Mucosa of descending colon (tissue), 3 donors: ENCODE measurements at places on chromosomes 13 and 19.

DNA sequence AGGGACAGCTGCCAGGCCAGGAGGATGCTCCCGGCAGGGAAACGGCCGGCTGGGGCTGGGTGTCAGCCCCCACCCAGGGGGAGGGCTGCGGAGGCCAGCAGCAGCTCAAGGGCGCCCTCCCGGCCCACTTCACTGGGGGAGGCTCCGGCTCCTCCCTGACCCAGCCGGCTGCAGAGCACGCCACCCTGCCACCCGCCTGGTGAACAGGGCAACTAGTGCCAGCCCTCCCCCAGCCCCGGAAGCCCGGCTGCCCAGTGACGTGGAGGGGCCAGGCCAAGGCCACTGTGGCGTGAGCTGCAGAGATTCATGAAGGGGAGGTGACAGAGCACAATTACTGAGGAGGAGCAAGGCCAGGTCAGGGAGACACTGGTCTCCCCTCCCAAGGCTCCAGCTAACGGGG, 14.7 kb downstream of the REXO1 start:
- no peak for DNase-seq

DNA sequence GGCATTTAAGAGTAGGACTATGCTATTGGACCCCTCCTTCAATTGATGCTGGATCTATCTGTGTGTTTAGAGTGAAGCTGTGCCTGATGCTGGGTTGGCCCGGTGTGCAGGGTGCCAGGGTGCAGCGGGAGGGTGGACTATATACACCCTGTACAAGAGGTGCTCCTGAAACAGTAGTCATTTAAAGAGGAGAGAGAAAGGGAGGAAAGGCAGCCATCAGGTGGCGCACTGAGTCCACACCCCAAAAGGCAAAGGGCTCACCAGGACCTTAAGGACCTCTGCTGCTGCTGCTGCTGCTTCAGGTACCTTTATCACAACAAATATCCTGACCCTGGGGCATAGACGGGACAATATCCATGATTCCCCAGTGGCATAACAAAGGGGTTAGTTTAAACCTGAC, 39.4 kb downstream of the ZNF136 start:
- peak; percentile 78 for DNase-seq

DNA sequence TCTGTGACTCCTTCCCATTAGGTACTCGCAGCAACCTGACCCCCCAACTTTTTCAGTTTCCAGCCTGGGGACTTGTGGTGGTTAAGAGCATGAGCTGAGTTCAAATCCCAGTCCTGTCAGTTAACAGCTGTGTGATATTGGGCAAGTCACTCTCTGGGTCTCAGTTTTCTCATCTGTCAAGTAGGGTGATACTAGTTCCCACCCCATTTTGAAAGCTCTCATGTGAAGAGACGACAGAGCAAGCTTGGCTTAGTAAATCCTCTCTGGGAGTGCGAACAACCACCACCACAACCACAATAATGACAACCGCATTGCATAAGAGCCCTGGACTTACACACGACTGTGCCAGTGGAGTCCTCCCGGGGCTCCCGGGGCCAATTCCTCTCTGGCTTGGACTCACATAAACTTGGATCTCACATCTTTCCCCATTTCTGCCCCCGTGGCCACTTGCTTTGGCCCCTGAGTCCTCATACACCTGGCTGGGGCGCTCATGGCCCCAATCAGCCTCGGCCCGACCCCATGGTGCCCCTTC, 454 bp downstream of the BLVRB start:
- DNase-seq, result no peak

DNA sequence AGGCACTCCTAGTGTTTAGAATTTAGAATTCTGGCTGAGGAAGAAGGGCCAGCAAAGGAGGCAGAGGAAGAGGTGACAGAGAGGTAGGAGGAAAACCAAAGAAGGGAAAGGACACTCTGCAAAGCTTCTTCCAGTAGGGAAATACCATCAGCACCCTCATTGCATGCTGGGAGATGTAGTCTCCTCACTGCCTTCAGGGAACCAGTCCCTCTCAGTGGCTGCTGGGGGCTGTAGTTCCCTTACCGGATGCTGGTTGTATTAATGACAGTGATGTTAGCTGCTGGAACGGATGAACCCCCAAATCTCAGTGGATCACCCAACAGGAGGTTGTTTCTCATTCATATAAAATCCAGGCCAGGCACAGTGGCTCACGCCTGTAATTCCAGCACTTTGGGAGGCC, 10.1 kb downstream of the GRIN2D start:
- DNase-seq, result peak; percentile 72

DNA sequence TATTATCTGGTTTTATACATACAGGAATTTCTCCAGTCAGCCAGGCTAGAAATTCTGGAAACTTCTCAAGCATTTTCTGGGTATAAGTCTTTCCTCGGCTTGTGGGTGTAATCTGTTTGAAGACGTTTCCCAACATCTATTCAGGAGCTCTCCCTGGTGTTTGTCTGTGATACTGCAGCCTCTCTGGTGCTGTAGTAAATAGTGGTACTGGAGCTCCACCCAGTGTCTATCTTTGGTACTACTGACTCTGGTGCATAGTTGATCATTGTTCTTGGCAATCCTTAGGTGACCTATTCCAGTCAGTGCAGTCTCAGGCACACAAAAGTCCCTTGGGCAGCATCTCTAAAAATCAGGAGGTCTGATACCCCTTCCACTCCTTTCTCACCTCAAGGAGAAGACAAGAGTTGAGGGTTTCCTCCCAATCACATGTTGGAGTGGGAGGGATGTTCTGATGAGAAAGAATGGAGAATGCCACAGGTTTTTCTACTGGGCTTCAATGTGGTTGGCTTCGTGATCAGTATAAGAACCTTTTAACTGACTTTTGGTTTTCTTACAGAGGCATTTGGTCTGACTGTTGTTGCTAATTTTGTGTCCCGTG, 115.5 kb downstream of the CYSLTR2 start:
- peak; percentile 35 for DNase-seq

DNA sequence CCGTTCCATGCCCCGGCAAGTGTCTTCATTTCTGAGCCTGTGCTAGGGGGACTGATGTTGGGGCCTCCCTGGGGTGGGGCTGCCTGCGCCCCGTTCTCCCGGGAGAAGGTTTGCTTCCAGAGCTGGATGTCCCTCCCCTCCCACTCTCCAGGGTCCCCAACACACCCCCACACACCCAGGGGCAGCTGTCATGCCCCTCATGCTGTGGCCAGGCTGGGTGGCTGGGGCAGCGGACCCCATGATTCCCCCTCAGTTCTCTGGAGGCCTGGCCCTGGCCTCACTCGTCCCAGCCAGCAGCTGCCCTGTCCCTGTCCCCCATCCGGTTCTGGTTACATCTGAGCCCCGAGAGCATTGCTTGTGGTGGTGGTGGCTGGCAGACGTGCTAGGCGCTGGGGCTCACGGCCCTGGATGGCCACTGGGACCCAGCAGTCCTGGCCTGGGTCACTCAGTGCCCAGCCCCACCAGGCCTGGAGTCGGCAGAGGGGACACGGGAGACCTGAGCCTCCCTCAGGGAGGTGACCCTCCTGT, 184.8 kb downstream of the KDM4B start:
- DNase-seq, result no peak

GRCh38 chr13:105527127-105527526, 1008.3 kb downstream of the EFNB2 start:
- DNase-seq, result no peak

GRCh38 chr19:17762505-17763229, 11.4 kb downstream of the FCHO1 start:
- no peak for DNase-seq

DNA sequence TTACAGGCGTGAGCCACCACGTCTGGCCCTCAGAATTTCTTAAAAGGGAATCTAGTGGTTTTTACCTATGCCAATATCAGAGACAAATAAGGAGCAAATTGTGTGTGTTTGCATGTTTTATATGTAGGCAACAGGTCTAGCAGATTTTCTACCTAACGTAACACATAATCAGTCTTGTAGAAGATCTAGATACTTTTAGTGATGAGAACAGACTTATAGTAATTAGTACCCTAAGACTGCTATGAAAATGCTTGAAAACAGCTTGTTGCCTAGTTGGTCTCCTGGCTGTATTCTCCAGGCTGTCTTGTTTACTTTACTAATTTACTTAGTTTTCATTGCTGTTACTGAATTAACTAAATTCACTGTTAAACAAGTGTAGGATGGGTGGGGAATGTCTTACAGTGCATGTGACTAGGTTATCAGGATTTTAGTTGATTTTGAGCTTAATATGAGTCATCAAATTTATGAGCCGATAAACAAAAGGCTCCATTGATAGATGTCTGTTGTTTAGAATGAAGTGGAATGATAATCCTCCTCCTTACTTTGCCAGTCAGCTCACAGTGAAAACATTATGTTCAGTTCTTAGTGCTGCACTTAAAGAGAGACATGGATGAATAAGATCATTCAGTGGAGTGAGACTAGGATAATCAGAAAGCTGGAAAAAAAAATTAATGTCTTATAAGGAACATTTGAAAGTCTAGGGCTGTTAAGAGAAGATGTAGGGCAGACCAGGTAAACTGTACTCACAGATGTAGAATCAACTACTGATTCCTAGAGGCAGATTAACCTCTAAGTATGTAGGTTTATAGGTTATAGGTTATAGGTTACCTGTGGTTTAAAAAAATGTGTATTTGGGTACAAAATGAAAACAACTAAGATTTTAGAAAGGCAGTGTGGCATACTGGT, 22.4 kb downstream of the GTF2F2 start:
- DNase-seq, result no peak

GRCh38 chr19:38766276-38767047, 6.9 kb downstream of the LGALS7 start:
- DNase-seq, result no peak

DNA sequence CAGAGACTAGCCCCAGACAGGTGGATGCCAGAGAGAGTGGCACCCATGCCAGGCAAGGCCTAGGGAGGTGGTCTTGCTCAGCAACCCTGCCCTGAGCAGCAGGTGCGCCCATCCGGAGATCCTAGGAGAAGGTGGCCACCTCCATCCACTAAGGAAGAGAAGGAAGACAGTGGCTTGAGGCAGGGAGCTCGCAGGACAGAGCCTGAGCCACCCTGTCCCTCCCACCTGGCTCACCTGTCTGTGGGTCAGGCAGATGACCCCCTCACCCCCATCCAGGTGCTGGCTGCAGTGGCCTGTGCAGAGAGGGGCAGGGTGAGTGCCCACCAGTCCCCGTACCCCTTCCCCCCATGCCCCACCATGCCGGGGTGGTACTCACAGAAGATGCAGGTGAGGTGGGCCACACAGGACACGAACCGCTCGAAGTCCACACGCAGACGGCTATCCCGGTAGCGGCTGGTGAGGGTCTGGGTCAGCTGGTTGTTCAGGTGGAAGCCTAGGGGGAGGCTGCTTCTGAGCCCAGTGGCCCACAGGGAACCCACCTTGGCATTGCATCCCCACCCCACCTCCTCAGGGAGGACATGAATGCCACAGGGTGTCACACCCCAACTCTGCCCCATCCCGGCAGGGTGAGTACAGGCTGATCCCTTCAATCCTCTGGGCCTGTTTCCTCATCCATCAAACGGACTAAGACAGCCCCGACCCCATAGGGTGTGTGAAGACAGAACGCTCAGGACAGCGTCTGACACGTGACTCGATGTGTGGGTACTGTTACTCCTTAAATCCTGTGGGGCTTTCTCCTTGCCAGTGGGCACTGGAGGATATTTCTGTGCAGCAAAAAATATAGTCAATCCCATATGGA, 13.3 kb downstream of the CAPN12 start:
- peak; percentile 57 for DNase-seq

- DNase-seq, result no peak
Measured at GRCh38 chr13:101896541-101896940, 444.1 kb downstream of the ITGBL1 start.

- DNase-seq, result no peak
Measured at GRCh38 chr13:50400035-50400726, 384.9 kb downstream of the KCNRG start.

DNA sequence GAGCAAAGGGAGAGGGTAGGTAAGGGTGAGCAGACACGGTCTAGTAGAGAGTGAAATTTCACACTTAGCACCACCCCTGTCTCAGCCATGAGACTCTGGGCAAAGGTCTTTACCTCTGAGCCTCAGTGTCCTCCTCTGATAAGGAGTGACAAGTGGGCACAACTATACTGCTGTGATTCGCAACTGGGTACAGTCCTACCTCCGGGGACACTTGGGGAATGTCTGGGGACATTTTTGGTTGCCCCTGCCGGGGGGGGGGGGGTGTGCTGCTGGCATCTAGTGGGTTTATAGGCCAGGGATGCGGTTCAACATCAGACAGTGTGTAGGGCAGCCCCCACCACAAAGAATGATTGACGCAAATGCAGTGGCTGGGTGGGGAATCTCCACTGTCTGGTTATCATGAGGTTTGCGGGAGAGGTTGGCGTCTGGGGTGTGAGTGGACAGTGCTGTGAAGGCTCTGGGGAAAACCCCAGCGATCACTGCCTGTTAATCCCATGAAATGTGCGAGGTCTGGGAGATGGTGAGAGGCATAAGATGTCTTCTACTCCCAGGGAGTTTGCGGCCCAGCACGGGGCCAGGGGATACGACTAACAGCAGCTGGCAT, 4.3 kb downstream of the NACC1 start:
- DNase-seq, result no peak

- no peak for DNase-seq
Measured at GRCh38 chr19:11749751-11750150, 11.0 kb upstream of the ZNF823 start.

GRCh38 chr19:8324186-8325050, 3.1 kb downstream of the RPS28 start:
- DNase-seq, result peak; percentile 58

DNA sequence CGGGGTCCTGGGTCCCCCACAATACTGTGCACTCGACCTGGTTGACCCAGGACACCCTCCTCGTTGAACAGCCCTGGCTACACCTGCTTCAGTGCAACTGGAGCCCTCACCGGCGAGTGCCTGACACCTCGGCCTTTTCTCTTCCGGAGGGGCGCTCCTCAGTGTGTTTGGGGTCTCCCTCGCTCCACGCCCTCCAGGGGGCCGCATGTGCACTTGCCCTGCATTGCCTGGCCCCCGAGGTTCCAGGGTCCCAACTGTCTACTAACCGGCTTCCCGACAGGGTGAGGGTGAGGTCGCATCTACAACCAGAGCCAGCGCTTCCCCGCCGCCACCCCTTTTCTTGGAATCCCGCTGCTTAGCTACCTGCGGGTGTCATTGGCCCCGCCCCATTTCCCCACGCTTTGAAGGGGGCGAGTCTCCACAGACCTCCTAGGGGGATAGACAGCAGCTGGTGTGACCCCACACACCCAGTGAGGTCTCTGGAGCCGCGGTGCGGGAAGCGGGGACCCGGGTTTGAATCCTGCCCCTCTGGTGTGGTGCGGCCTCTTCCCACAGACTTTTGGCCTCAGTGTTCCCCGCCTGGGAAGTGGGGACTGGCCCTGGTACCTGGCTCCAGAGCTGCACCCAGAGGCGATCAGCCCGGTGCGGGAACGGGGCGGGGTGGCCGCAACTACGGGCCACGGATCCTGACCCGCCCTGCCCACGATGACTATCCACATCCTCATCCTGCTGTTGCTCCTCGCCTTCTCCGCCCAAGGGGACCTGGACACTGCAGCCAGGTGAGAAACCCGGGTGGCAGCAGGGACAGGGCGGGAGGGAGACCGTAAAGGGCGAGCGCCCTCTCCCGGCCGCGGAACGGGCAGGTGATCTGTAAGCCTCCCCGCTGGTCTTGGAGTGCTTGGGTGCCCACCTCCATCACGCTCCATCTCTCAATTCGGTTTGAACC, at the start of gene ADM5:
ADM5 (plus strand) TSS at position 462 of the 946 bp plus-strand sequence; CDS start at position 706, 244 bp downstream.
- peak; percentile 78 for DNase-seq
